ENCODE measurements at places on chromosomes 2 and 18. TPM values are rescaled to one million over a fixed set of nuclear protein-coding genes. Genes with fewer than 3 reads are reported as not detected.
A peak's percentile ranks its signal among the peaks of the same experiment; 100 is the strongest.

Gene ATP6V1C2
- 0.17 TPM for polyA plus RNA-seq

Gene ANKRD29
- polyA plus RNA-seq = 0.91 TPM

Gene AMER3
- not detected for polyA plus RNA-seq

- H3K36me3 ChIP-seq = no peaks in the 10 kb centered on the region
- H3K27me3 ChIP-seq = no peaks in the 10 kb centered on the region
- no peak overlapping the region for H3K27ac ChIP-seq
- H3K4me1 ChIP-seq = peaks cover 68% of the 10 kb centered on the region
- DNase-seq = no peak
Observed at GRCh38 chr18:74375999-74376398, 60.4 kb downstream of the C18orf63 start.

Gene IL1B
- not detected for polyA plus RNA-seq

- no peaks in the 10 kb centered on the region for H3K27me3 ChIP-seq
- no peaks in the 10 kb centered on the region for H3K36me3 ChIP-seq
Observed at GRCh38 chr2:128321784-128322714, 3.4 kb upstream of the HS6ST1 start.

- H3K27me3 ChIP-seq = no peaks in the 10 kb centered on the region
- H3K36me3 ChIP-seq = peaks cover 3% of the 10 kb centered on the region
- peak; percentile 52 for DNase-seq
- H3K4me1 ChIP-seq = peaks cover 7% of the 10 kb centered on the region
- no peak overlapping the region for H3K4me3 ChIP-seq
Observed at GRCh38 chr2:230160112-230160660, 59.6 kb downstream of the SP110 start.

Data from CD4-positive, alpha-beta memory T cell (primary cell).